Common myeloid progenitor, CD34-positive (primary cell): ENCODE measurements at places on chromosomes 12 and 14.

DNA sequence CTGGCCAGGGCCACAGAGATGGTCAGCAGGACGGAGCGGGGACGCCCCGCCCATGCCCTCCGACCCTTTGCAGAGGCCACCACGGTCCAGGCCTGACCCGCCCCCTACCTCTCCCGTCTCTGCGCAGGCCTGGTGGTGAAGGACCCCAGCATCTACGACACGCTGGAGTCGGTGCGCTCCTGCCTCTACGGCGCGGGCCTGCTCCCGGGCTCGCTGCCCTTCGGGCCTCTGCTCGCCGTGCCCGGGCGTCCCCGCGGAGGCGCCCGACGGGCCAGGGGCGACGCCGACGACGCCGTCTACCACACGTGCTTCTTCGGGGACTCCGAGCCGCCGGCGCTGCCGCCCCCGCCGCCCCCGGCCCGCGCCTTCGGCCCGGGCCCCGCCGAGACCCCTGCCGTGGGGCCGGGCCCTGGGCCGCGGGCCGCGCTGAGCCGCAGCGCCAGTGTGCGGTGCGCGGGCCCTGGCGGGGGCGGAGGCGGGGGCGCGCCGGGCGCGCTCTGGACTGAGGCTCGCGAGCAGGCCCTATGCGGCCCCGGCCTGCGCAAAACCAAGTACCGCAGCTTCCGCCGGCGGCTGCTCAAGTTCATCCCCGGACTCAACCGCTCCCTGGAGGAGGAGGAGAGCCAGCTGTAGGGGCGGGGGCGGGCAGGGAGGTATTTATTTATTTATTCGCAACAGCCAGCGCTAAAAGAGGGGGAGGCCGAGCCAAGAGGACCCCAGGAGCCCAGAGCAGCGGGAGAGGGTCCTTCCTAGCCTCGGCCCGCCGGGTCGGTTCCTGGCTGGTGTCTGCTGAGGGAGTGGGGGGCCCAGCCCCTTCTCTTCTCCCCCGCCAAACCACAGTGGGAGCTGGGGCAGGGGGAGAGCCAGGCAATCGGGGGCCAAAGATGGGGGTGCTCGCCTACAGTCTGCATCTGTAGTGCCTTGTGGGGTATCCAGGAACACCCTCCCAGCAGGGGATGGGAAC is 8.1 kb downstream of the TAMALIN start:
- H3K4me3 ChIP-seq: no peak overlapping the region
- DNase-seq: no peak
- peaks cover 11% of the 10 kb centered on the region for H3K4me1 ChIP-seq
- H3K27me3 ChIP-seq: no peaks in the 10 kb centered on the region

DNA sequence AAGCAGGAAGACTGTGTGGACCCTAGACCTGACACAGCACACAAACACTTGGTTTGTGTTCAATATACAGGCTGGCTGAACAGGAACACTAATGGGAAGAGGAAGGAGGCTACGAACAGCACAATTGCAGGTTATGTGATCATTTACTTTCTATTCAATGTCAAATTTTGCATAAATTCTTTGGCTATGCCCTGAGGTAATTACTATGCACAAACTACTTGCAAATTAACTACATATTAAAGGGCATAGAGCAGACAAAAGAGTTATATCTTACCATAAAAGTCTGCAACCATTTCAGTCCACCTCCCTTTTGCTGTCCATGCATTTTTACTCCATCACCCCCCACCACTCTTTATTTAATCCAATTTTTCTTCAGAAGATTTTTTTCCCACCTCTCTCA is 291.2 kb upstream of the TMTC1 start:
- H3K27me3 ChIP-seq: no peaks in the 10 kb centered on the region
- no peak overlapping the region for H3K27ac ChIP-seq
- DNase-seq: no peak
- H3K36me3 ChIP-seq: no peaks in the 10 kb centered on the region

GRCh38 chr12:118035190-118036041 is 18.9 kb downstream of the RFC5 start:
- no peak for DNase-seq
- H3K27me3 ChIP-seq: no peaks in the 10 kb centered on the region
- H3K4me3 ChIP-seq: no peak overlapping the region
- H3K4me1 ChIP-seq: no peaks in the 10 kb centered on the region
- H3K27ac ChIP-seq: no peak overlapping the region

DNA sequence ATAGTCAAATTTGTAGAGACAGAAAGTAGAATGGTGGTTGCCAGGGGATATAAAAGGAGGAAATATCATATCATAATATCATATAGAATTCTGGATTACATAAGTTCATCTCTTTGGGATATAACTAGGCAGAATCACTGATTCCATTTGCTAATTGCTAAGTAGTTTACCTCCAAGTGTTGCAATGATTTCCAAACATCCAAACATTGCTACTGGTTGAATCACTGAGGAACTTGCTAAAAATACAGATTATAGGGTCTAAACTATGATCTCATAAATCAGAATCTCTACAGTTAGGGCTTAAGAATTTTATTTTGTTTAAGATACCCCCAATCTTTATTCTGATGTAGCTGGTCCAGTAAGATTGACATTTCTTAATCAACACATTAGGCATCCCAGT is 16.1 kb upstream of the TAS2R42 start:
- no peaks in the 10 kb centered on the region for H3K4me1 ChIP-seq
- no peak for DNase-seq
- no peak overlapping the region for H3K27ac ChIP-seq

DNA sequence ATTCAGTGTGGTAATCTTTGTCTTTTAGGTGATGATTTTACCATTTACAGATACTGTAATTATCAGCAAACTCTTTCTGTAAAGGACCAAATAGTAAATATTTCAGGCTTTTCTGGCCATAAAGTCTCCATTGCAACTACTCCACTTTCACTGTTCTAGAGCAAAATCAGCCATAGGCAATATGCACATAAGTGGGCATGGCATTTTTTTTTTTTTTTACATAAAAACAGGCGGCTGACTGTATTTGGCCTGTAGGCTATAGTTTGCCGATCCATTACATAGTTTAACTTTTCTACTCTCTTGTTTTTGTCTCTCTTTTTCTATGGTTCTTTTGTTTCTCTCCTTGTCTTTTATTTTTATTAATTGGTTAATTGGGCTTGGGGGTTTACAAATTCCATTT is 39.4 kb downstream of the RPH3A start:
- no peak overlapping the region for H3K27ac ChIP-seq
- DNase-seq: no peak
- no peaks in the 10 kb centered on the region for H3K36me3 ChIP-seq
- H3K4me3 ChIP-seq: no peak overlapping the region
- H3K27me3 ChIP-seq: no peaks in the 10 kb centered on the region

DNA sequence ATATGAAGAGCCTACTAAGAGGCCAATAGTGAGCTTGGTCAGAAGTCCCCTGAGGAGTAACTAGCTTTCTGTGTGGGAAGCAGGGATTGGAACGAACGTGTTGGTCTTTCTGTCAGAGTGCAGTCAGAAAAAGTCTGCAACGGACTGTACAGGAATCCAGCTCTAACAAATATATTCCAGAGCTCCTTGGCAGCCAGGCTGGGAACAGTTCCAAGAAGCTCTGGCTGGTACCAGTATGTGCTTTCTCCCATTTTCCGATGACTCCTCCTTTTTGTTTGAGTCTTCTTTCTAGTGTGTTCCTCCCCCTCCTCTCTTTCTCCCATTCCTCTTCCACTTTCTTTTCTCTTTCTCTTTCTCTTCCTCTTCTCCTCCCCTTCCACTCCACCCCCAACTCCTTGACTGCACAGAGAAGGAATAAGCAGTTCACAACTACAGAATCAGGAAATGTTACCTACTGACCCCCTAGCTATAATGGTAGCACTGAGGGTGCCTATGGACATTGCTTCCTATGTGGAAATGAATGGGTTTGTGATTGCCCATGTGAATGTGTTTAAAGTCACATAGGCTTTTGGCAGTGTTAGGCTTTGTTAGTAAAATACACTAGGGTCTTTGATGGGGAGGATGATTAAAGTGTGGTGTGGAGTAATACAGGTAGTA is 59.9 kb downstream of the TTLL5 start:
- H3K27me3 ChIP-seq: no peaks in the 10 kb centered on the region
- no peak overlapping the region for H3K27ac ChIP-seq
- peaks cover 22% of the 10 kb centered on the region for H3K36me3 ChIP-seq
- DNase-seq: no peak
- H3K4me1 ChIP-seq: no peaks in the 10 kb centered on the region

DNA sequence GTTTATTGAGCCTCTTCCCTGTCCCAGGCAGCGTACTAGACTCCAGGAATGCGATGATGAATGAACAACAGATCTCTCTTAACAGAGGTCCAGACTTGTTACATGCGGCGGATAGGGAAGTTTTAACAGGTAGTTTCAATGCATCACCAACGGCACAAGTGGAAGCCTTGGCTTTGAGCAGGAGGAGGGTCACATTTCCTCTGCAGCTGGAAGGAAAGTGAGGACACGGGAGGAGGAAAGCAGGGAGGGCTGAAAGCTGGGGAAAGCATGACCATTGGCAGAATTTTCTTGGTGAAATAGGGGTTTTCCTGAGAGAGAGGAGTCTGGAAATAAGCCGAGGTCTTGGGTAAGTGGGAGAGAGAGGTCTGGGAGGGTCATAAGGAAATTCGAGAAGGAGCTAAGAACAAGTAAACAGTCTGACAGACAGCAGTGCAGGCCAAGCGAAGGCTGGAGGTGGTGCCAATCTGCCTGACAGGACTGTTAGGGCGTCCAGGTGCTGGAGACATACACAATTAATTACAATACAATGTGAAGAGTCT is 15.4 kb downstream of the BHLHE41 start:
- H3K27ac ChIP-seq: no peak overlapping the region
